HFFc6 (cell line): ENCODE measurements at places on chromosomes 4 and X.

GRCh38 chr4:56788081-56788480, 33.4 kb downstream of the SPINK2 start:
- DNase-seq: no peak

DNA sequence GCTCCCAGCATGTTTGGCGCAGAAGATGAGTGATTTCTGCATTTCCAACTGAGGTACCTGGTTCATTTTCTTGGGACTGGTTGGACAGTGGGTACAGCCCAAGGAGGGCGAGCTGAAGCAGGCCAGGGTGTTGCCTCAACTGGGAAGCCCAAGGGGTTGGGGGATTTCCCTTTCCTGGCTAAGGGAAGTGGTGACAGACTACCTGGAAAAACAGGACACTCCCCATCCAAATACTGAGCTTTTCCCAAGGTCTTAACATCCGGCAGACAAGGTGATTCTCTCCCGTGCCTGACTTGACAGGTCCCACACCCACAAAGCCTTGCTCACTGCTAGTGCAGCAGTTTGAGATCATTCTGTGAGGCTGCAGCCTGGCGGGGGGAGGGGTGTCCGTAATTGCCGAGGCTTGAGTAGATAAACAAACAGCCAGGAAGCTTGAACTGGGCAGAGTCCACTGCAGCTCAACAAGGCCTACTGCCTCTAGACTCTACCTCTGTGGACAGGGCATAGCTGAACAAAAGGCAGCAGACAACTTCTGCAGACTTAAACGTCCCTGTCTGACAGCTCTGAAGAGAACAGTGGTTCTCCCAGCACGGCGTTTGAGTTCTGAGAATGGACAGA, 307.7 kb upstream of the ARSJ start:
- DNase-seq: no peak

DNA sequence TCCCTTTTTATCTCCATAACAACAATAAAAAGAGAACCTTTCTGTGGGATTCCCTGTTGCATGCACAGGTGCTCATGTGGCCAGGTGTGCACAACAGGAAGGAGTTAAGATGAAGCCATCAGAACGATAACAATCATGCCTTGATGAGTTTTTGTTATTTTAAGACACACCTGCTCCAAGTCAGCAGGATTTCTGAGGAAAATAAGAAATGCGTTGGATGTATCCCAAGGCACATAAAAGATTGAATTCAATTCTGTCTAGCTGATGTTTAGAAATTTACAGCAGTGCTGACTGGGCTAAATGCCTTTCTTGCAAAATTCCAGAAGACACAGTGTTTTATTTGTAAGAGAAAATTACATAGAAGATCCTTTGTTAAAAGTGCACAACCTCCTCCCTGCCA, 1678.2 kb downstream of the ARAP2 start:
- DNase-seq: no peak

GRCh38 chrX:77014377-77015372, 432.5 kb upstream of the FGF16 start:
- no peak for DNase-seq

DNA sequence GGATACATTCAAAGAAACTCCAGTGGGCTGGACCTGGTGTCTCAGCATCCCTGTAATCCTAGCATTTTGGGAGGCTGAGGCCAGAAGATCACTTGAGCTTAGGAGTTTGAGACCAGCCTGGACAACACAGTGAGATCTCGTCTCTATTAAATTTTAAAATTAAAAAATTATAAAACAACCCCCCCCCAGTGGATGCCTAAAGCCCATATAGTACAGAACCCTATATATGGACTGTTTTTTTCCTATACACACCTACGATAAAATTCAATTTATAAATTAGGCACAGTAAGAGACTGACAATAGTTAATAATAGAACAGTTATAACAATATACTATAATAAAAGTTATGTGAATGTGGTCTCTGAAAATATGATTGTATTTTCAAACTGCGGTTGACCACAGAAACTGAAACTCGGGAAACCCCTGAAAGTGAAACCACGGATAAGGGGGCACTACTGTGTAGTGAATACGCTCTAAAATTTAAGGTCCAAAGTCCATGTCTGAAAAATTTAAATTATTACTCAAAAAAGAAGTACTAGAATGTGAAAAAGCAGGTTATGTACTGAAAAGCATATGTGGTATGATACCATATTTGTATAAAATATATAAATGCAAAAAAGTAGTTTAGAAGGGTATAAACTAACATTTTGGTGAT, 2.0 kb downstream of the SMIM14 start:
- no peak for DNase-seq

- DNase-seq: no peak
Observed at GRCh38 chrX:142549923-142550322, 344.8 kb upstream of the MAGEC2 start.

- no peak for DNase-seq
Observed at GRCh38 chr4:77617203-77617602, 11.6 kb downstream of the CXCL13 start.

DNA sequence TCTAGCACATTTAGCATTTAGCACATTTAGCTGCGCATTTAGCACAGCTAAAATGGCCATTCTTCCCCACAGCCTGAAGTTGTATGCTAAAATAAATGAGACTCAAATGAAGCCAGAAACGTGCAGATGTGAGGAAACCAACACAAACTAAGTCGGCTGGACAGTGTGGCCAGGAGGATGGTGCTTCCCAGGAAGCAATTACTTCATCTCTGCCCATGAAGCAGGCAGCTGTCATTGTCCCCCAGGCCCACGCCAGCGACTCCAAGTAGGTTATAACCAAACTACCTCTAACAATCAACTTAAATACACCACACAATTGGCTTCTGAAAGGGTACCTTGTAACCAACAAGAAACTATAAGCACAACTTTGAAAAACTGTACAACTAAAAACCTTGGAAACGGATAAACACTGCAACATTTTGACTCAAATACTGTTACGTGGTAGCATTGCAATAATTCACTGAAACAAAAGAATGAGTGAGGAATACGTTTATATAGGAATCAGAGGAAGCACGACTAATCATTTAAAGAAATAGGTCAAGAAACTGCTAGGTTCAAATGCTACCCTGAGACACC, 39.2 kb downstream of the AFAP1 start:
- DNase-seq: no peak

DNA sequence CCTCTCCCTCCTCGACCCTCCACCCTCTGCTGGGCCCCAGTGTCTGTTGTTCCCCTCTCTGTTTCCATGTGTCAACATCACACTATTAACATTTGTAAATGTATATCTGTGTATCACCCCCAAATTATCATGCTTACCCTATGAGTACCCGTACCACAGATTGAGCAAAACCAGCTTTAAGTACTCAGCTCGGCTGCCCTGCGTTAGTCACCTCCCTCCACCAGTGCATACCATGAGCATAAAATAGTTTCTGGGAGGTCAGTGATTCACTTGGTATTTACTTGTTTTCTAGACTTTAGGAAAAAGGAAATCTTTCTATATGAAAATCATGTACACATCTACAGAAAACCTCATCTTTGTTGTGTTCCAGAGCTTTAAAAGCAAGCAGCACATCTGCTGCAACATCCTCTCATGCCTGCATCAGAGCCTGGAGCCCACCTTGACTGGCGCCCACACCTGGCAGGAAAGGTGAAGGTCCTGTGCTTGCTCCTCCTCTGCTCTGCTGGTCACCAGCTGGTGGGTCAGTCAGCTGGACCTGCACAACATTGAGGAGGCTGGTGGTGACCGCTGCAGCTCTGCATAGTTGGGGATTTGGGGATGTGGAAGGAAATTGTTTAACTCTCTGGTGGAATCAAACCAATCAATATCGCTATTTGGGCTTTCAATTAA, 214.4 kb upstream of the KLF3 start:
- peak; percentile 11 for DNase-seq

- DNase-seq: no peak
Observed at GRCh38 chr4:177901786-177902185, 459.5 kb upstream of the AGA start.

- DNase-seq: no peak
Observed at GRCh38 chr4:132934911-132935310, 214.2 kb upstream of the PCDH10 start.

- peak; percentile 66 for DNase-seq
Observed at GRCh38 chrX:130728208-130728607, 174.8 kb downstream of the ENOX2 start.

- DNase-seq: no peak
Observed at GRCh38 chr4:111678908-111679307, 466.3 kb upstream of the FAM241A start.

DNA sequence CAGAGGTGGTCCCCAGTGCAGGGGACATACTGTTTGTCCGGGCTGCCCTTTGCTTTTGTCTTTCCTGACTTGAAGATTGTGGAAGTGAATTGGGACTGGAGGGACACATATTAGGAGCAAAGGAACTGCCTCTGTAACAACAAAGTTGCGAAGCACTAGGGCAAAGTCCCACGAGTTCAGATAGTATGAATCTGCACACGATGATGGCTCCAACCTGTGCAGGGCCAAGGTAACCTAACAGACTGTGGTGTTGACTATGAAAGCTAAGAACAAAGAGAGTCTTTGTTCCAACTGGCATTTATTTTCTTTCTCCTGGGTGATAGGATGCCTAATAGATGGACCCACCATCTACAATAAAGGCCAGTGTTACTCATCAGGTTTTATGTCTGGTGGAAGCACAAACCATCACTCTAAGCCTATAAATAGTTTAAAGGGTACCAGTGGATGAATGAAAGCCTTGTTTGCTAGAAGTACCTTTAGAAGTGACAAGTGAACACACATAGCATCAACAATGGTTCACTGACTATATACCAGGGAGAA, 71.8 kb downstream of the TMA16 start:
- no peak for DNase-seq

GRCh38 chrX:118706681-118707080, 20.7 kb upstream of the IL13RA1 start:
- DNase-seq: no peak

GRCh38 chr4:125041372-125041930, 273.3 kb upstream of the FAT4 start:
- DNase-seq: no peak

DNA sequence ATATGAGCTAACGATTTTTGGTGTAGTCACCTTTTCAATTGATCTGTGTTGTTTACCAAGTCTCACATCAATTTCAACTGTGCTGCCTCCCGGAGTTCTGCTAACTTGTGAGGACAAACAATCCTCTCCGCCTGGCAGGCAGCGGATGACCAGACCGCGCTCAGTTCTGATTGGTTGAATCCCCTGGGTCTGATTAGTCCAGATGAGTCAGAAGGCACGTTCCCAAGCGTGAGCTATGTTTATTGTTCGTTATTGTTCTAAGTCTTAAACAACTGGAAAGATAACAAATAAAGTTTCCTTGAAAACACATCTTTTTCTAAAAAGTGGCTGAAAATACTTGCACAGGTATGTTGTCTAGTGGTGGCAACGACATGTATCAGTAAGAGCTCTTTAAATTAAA, 37.9 kb upstream of the TRPC3 start:
- DNase-seq: no peak

GRCh38 chr4:123564758-123565346, 168.3 kb downstream of the SPRY1 start:
- DNase-seq: peak; percentile 71

GRCh38 chr4:173181848-173182247, 13.2 kb downstream of the GALNT7 start:
- peak; percentile 69 for DNase-seq

- DNase-seq: no peak
Observed at GRCh38 chr4:2395584-2395983, 22.9 kb downstream of the ZFYVE28 start.

GRCh38 chr4:151143162-151143561, 43.7 kb downstream of the RPS3A start:
- DNase-seq: no peak

- no peak for DNase-seq
Observed at GRCh38 chr4:23388699-23389395, 501.0 kb downstream of the PPARGC1A start.

DNA sequence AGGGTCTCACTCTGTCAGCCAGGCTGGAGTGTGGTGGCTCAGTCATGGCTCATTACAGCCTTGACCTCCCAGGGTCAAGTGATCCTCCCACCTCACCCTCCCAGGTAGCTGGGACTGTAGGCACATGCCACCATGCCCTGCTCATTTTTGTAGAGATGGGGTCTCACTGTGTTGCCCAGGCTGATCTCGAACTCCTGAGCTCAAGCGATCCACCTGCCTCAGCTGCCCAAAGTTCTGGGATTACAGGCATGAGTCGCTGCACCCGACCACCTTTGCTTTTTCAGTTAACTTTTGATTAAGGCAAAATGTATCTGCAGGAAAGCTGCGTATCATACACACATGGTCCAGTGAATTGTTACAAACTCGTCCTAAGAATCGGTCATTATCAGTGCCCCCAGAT, 16.5 kb upstream of the CLCN4 start:
- no peak for DNase-seq

- no peak for DNase-seq
Observed at GRCh38 chr4:168813890-168814289, 196.2 kb downstream of the CBR4 start.

DNA sequence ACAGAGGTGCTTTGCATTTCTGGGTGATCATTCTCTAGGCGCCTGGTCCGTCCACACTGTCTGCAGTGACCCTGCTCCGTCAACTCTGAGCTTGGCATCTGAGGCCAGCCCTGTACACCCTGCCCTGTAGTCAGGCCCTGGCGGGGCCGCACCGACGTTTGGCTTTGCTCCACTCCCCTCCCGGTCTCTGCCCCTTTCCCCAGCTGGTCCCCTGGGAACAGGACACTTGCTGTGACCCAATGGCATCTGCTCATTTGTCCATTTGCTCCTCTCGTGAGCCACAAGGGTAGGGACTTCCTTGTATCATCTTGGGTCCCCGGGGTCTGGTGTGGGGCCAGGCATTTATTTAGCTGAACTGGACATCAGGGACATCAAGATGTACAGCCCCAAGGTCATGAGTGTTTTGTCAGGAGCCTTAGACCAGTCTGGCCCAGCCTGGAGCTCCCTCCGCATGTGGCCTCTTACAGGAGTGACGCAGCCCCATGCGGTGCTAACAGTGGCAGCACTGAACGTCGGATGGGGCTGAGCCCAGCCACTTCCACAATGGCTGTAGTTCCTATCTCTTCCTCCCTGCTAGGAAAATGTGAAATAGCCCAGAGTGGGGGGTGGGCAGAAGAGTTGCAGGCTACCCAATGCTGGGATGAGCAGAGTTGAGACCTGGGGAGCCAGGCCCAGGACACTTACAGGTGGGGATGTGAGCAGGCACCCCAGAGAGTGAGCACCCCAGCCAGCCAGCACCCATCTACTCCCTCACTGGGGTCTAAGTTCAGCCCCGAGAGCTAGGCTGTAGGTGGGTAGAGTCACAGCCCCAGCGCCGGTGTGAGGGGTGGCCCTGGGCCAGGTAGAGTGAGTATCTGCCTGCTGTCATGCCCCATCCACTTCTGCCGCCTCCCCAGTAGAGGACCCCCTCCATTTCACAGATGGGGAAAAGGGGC, 2.0 kb upstream of the SH3BP2 start:
- DNase-seq: no peak

GRCh38 chr4:103171006-103171405, 27.1 kb downstream of the CENPE start:
- DNase-seq: no peak

- DNase-seq: no peak
Observed at GRCh38 chrX:123731987-123732669, 724 bp downstream of the THOC2 start.
